ENCODE measurements at places on chromosomes 3 and 15.
A peak's percentile ranks its signal among the peaks of the same experiment; 100 is the strongest.

GRCh38 chr3:142987707-142988106 is 13.7 kb upstream of the U2SURP start:
- DNase-seq, result peak; percentile 79

- peak; percentile 38 for DNase-seq
These were observed 6.0 kb downstream of the NXPE3 start for GRCh38 chr3:101784855-101785613.

DNA sequence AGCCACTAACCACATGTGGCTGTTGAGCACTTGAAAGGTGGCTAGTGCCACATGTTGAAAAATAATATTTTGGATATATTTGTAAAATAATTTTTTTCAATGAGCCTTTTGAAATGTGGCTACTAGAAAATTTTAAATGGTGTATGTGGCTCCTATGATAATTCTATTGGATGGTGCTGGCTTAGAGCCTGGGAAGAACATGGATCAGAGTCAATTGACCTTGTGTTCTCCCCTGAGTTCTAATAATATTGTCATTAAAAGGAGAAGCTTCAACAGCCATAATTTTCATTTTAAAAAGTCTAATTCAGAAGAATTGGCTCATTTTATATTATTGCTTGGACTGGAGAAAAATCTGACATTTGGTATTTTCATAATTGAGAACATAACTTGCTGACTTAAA is 167.3 kb downstream of the LPP start:
- DNase-seq, result no peak

DNA sequence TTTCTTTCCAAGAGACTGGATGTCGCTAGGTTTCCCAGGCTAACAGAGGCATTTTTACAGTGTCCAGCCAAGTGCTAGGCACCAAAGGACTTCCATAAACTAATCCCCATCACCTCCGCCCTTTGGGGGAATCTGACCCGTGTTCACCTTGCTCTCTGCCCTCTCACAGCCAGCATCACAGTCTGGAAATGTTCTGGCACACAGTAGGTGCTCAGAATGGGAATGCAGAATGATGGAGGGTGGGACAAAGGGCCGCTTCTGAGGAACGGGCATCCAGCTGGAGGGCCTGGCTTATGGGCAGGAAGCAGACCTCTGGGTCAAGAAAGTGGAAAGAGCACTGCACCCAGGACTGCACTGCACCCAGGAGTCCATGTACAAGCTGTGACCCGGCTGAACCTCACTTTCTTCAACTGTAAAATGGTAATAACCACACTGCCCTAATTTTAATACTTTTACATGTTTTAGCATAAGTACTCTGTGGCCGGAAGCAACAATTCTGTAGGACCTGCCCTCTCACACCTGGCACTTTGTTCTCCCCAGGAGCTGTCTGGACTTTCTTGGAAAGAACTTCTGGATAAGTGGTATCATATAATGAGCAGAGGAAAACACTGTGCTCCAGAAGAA is 901 bp upstream of the NMB start:
- DNase-seq, result no peak

- peak; percentile 29 for DNase-seq
These were observed 44.5 kb downstream of the SLC24A1 start for GRCh38 chr15:65666257-65666656.

- no peak for DNase-seq
These were observed 476.9 kb downstream of the NR2F2 start for GRCh38 chr15:96807361-96807760.

GRCh38 chr3:45591547-45592040 is 3.0 kb upstream of the LIMD1 start:
- DNase-seq, result no peak

GRCh38 chr3:94349310-94349878 is 286.5 kb downstream of the NSUN3 start:
- DNase-seq, result no peak

DNA sequence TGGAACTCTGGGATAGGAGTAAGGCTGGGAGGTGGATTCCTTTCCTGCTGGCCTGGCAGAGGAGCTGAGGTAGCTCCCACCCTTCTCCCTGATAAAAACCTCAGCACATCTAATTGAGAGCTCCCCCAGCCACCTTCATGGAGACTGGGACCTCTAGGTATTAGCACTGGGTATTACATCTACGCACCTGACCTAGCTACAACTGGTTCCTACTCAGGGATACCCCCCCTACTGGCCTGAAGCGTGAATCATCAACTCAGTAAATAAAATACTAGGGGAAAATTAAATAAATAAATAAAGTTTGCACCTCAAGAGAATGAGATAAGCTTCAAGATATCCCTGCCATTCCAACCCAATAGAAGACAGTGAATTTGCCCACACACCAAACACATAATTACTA is 140.4 kb downstream of the NEK10 start:
- DNase-seq, result no peak

DNA sequence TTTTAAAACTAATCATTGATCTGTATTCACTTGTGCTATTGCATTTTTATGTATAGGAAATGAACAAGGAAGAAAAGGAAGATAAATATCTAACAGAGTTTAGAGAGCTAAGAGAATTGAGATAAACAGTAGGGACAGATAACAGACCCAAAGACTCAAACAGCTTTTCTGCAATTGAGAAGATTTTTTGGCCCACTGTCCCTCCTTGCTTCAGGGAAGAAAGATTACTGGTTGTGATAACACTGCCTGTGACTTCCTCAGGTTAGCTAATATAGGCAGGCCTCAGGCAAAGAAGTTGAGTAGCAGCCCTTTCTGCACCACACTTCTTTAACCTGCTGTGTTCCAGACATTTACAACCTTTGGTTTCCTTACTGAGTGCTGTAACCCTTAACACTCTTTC is 2.7 kb upstream of the COX17 start:
- no peak for DNase-seq

- DNase-seq, result peak; percentile 67
These were observed 64.2 kb downstream of the TBC1D5 start for GRCh38 chr3:17678116-17678741.

- DNase-seq, result no peak
These were observed 326.4 kb upstream of the ARL6 start for GRCh38 chr3:97438131-97438530.

DNA sequence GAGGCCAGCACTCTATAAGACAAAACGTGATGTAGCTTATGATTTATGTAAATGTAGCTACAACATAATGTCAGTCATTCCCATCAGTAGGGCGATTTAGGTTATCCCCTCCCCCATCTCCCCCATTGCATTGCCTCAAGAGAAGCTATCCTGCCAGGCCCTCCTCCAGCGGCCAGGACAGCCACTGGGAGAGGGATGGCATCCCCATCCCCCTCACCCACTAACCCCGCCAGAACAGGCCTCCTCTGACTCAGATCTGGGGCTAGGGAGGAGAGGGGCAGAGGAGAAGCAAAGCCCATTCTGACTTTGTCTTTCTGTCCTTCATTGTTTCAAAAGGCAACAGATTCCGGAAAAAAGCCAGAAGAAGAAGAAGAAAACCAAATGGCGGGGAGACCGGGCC is 32.6 kb upstream of the ESYT3 start:
- no peak for DNase-seq

GRCh38 chr3:167872941-167873340 is 137.4 kb downstream of the SERPINI1 start:
- DNase-seq, result peak; percentile 31

- no peak for DNase-seq
These were observed 202.8 kb upstream of the UBE2E1 start for GRCh38 chr3:23602971-23603370.

- DNase-seq, result no peak
These were observed 31.7 kb upstream of the XCR1 start for GRCh38 chr3:46058981-46059380.

GRCh38 chr15:32105258-32106241 is 75.2 kb downstream of the CHRNA7 start:
- DNase-seq, result no peak

- peak; percentile 78 for DNase-seq
These were observed 33.3 kb upstream of the VPS33B start for GRCh38 chr15:91055548-91056331.

DNA sequence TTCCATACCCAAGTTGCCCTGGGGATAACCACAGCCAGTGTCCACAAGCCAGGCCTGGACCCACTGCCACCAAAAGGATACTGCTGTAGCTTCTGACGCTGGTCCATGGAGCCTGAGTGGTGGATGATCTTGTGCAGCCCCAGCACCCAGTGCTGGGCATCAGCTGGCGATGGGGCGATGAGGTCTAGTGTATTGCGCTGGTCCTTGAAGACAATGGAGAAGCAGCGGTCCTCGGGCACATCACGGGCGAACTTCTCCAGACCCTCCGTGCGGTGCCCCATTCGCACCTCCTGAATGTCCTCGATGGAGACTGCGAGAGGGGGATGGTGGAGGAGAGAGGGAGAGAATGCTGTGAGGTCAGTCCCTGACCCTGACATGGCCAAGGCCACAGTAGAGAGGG is 13.0 kb downstream of the PLCD1 start:
- DNase-seq, result no peak

- no peak for DNase-seq
These were observed 40.1 kb upstream of the SEMA4B start for GRCh38 chr15:90160781-90161727.

GRCh38 chr3:44862226-44862637 is 520 bp downstream of the TMEM42 start:
- no peak for DNase-seq

- no peak for DNase-seq
These were observed 150.7 kb downstream of the FOXB1 start for GRCh38 chr15:60154764-60155325.

- DNase-seq, result peak; percentile 87
These were observed 4.6 kb upstream of the EPB42 start for GRCh38 chr15:43225201-43225949.

GRCh38 chr15:33131552-33132232 is 62.8 kb downstream of the FMN1 start:
- DNase-seq, result no peak

Measured in suppressor macrophage treated with lipopolysaccharide for 4 hours (primary cell).